ENCODE measurements at places on chromosomes 2 and 18. TPM values are rescaled to one million over a fixed set of nuclear protein-coding genes. Genes with fewer than 3 reads are reported as not detected.

The HEATR5B gene
- 6.3 TPM for polyA plus RNA-seq

The MAPK4 gene
- 0.15 TPM for polyA plus RNA-seq

The PRSS56 gene
- polyA plus RNA-seq = not detected

The SERPINB11 gene
- not detected for polyA plus RNA-seq

The DCC gene
- not detected for polyA plus RNA-seq

The CCDC121 gene
- polyA plus RNA-seq = 1.5 TPM

The GPR17 gene
- polyA plus RNA-seq = 1.8 TPM

The TSGA10 gene
- polyA plus RNA-seq = 8.1 TPM

The MC4R gene
- not detected for polyA plus RNA-seq

The UGT1A4 gene
- not detected for polyA plus RNA-seq

The MEP1B gene
- polyA plus RNA-seq = 0.12 TPM

The COLEC12 gene
- 5.2 TPM for polyA plus RNA-seq

The MAT2A gene
- polyA plus RNA-seq = 139 TPM

The GNAL gene
- polyA plus RNA-seq = 2.4 TPM

The GPR155 gene
- 3.1 TPM for polyA plus RNA-seq

The CXCR1 gene
- polyA plus RNA-seq = 0.09 TPM

The ANKRD30BL gene
- not detected for polyA plus RNA-seq

The WDR35 gene
- 2.9 TPM for polyA plus RNA-seq

The FSIP2 gene
- 0.21 TPM for polyA plus RNA-seq

The TMEM198 gene
- 2.3 TPM for polyA plus RNA-seq

All from adipose tissue (tissue), 3 donors.